Thymus (tissue), 14 donors: ENCODE measurements at places on chromosomes 2 and 18.
A peak's percentile ranks its signal among the peaks of the same experiment; 100 is the strongest.

DNA sequence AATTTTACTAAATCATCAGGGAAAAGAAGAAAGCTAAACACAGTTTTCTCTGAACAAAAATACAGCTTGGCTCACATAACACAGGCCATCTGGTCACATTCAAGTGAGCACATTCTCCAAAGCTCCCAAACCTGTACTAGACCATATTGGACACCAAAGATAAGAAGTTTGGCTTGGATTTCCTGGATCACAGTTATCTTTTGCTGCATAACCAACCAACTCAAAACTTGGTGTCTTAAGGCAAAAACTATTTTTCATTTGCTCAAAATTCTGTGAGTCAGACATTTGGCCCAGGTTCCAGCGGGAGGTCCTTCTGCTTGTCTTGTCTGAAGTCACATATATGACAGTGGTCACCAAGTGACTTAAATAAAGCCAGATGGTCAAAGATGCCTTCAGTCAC, 83.2 kb downstream of the GYPC start:
- no peak for DNase-seq

DNA sequence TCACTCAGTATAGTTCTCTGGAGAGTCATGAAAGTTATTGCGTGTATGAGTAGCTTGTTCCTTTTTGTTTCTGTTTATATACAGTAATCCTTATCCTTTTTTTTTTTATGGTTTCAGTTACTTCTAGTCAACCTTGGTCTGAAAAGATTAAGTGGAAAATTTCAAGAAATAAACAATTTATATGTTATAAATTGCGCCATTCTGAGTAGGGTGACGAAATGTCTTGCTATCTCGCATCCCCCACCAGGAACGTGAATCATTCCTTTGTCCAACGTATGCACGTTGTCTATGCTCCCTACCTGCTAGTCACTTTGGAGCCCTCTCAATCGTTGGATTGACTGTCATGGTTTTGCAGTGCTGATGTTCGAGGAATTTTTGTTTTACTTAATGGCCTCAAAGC, 60.4 kb downstream of the FAM117B start:
- no peak for DNase-seq

- DNase-seq = no peak
These were observed 927.0 kb downstream of the DPP10 start for GRCh38 chr2:115369400-115369799.

- DNase-seq = no peak
These were observed 6.9 kb downstream of the SCN7A start for GRCh38 chr2:166487171-166487570.

DNA sequence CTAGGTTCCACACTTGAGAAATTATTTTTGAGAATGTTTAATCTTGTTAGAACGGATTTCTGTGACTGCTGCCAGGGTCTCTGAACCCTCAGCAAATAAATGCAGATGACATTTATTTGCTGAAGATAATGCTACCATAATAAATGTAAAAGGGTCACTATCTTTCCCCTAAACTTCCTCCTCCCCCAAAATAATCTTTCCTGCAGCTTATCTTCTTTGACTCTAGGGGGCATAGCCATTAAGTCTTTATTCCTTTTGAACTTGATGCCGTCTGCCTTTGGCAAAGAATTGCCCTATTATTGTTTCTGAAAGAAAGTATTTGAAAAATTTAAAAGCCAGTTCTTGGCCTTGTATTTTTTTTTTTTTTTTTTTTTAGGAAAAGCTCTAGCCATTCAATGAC, 63.6 kb upstream of the ACSL3 start:
- no peak for DNase-seq

GRCh38 chr2:60152226-60152833, 401.1 kb downstream of the BCL11A start:
- no peak for DNase-seq

GRCh38 chr18:68472701-68473295, 242.1 kb downstream of the TMX3 start:
- DNase-seq = no peak

GRCh38 chr2:168529900-168530561, 74.0 kb downstream of the CERS6 start:
- DNase-seq = no peak

- peak; percentile 36 for DNase-seq
These were observed 35.9 kb downstream of the PTGR3 start for GRCh38 chr18:75173125-75173432.

- DNase-seq = no peak
These were observed 243.2 kb downstream of the GULP1 start for GRCh38 chr2:188534875-188535274.

DNA sequence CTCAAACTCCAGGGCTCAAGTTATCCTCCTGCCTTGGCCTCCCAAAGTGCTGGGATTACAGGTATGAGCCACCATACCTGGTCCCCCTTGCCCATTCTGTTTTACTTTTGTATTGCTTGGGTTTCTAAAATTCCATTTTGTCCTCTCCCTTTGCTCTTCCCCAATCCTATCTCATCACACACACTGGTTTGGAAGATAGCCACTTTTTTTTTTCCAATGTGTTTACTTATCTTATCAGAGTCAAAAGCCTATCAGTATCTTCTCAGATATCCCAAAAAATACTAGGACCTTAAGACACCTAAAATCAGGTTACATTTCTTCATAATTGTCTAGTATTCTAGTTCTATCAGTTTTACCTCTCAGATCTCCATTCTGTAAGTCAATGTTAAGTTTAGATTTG, 56.1 kb downstream of the MSH2 start:
- DNase-seq = no peak

GRCh38 chr2:176556373-176556772, 287.1 kb downstream of the MTX2 start:
- no peak for DNase-seq

GRCh38 chr2:134392442-134393074, 138.7 kb downstream of the MGAT5 start:
- no peak for DNase-seq

GRCh38 chr2:127884436-127884835, 1.3 kb downstream of the AMMECR1L start:
- DNase-seq = no peak

GRCh38 chr2:111167076-111167862, 46.6 kb downstream of the BCL2L11 start:
- no peak for DNase-seq

- no peak for DNase-seq
These were observed 29.2 kb upstream of the TEX44 start for GRCh38 chr2:231563378-231563961.

DNA sequence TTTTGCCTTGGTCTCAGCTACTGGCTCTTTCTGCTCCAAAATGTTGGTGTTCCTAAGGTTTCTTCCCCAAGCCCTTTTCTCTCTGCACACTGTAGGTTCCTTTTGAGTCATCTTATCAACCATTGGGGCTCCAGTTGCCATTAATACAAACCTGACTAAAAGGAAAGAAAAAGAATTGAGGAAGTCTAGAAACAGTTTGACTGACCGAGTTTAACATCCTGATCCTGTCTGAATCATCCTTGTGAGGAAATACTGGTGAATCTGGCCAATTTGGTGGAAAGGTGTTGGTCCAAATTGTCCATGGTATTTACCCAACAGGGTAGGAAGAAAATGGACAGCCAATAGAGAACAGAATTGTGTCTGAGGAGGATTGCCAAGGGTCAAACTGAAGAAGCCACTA, 38.3 kb downstream of the CRYGD start:
- DNase-seq = no peak

- no peak for DNase-seq
These were observed 370.9 kb upstream of the ZEB2 start for GRCh38 chr2:144890828-144891227.

DNA sequence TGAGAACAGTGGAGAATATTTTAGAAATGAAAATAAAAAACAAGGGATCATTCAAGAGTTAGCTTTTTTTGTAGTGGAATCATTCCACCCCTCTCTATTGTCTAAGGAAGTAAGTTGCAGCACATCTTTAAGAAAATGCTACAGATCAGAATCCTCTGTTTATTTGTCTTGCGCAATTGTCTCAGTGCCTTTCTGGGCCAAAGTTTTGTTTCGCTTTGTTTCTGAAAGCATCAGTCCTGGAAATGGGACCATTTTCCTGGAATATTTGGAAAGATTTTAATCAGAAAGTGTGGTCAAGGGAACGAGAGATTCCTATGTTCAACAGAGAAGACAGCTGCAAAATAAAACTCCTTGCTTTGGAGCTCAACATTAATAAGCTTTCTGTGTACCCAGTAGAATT, 74.0 kb downstream of the NRXN1 start:
- DNase-seq = no peak

GRCh38 chr2:157431176-157431575, 12.7 kb downstream of the CYTIP start:
- no peak for DNase-seq

DNA sequence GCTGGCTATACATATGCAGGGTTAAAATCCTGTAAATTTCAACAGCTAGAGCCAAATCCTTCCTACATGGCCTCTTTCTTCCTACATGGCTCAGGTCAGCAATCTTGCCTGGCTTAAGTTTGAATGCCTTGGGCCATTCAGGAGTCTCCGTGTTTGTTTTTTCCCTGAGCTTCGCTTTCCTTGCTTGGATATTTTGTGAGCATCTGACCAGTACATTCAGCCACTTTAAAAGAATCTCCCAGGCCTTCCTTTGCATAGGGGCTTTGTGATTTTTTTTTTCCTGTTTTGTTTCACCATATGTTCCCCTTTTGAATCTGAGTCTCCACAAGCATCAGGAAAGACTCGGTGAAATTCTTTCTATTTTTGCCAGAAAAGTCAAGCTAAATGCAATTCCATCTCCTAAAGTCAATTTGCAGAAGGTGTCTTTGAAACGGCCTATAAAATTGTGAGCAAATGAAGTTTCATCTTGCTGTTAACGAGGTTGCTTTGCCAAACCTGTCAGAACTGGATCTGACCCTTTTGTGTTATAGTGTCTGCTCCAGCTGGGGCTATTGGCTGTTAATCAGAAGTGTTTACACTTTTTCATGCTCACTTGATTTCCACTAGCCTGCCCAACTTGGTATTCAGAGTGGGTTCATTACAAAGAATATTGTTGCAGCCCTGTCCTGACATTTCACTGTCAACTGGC, 256.9 kb downstream of the DCC start:
- no peak for DNase-seq

GRCh38 chr2:142881619-142882018, 4.2 kb downstream of the KYNU start:
- no peak for DNase-seq

DNA sequence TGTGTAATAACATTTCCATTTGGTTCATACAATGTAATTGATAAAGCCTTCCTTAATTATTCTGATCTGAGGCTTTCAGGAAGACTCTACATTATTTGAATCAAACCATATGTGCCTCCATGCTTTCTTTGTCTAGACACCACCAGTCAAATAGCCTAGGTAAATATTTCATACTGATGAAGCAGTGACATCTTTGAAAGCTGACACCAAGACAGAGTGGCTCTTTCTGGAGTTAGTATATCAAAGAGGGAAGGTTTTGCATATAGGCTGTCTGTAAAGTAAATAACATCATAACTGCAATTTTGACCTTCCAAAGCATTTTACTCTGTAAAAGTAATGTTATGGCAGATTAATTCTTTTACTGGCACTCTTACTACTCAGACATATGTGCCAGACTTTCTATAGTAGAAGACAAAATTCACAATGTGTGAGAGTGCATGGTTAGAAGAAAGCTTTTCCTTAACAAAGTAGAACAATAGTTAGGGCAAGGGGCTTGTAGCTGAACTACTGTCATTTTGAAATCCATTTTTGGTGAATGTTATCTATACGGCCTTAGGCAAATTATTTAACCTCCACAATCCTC, 177.3 kb downstream of the ERBB4 start:
- no peak for DNase-seq

- no peak for DNase-seq
These were observed 2.1 kb downstream of the GULP1 start for GRCh38 chr2:188293601-188294351.

DNA sequence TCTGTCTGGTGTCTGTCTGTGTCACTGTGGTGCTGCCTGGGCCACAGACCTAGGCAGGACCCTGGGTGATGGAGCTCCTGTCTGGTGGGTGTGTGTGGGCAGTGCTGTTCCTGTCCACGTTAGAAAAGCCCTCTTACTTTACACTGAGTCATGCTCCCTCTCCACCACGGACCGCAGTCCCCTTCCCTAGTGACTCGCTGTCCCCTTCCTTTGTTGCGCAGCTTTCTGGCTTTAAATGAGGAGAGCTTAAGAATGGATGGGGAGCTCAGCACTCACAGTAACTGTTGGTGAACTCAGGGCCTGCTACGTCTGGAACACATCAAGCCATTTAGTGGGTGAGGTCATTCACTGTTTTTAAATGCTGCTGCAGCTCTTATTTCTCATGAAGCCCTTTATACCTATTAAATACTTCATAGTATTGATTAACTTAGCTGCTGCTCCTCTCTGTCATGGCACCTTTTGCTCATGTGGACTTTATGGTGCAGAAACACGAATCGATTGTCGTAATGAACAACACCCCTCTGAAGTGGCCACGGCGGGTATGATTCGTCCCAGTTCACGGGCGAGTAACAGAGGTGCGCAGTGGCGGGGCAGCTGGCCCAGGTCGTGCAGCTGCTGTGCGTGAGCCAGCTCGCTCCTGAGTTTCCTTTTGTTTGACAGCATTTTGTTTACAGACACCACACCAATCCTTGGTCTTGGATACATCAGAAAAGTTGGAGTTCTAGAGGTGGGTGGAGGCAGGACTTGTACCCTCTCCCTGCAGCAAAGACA, 100.4 kb downstream of the LDLRAD4 start:
- no peak for DNase-seq

DNA sequence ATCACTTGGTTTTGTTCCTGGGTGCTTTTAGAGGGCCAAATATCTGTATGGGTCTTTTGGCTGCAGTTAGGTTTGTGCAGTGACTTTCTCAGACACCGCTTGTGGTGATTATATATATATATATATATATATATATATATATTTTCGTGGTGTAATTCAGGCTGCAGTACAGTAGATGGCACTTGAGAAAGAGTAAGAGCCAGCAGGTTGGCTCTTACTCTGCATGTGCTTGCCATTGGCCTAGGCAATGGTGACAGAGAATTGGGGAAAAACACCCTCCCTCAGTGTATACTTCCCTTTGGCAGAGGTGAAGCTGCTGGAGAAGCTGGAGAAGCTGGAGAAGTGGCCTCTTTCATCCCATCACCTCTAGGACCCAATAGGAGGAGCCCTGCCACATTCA, 22.2 kb upstream of the MYL1 start:
- DNase-seq = no peak

- DNase-seq = no peak
These were observed 8.6 kb upstream of the ZNF407 start for GRCh38 chr18:74589021-74589420.

DNA sequence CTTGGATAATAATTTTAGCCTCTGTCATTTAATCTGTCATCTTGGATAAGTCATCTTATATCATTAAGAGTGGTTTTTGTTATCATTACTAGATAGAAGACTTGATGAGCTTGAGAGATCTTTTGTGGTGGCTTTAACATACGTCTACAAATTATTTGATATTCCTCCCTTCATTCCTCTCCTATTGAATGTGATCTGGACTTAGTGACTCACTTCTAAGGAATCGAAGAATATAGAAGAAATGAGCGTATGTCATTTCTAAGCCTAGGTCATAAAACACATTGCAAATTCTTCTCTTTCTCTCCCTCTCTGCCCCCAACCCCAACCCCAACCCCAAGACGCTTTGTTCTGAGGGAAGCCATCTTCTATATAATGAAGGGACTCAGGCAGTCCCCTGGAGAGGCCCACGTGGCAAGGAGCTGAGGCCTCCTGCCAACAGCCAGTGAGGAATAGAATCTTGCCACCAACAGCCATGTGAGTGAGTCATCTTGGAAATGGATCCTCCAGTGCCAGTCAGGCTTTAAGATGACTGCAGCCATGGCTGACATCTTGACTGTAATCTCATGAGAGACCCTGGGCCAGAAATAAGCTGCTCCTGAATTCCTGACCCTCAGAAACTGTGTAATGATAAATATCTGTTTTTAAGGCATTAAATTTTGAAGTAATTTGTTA, 221.6 kb upstream of the SP5 start:
- no peak for DNase-seq

GRCh38 chr18:36187826-36188721, 777 bp downstream of the MOCOS start:
- no peak for DNase-seq
